ENCODE measurements at places on chromosomes 1 and 21. TPM values are rescaled to one million over a fixed set of nuclear protein-coding genes. Genes with fewer than 3 reads are reported as not detected.

KCNJ9 gene
- total RNA-seq, result 0.05 TPM

PCNX2 gene
- total RNA-seq, result 10.0 TPM

AMPD1 gene
- total RNA-seq, result 0.05 TPM

PRAMEF9 gene
- total RNA-seq, result 0.05 TPM

KCNC4 gene
- total RNA-seq, result 3.0 TPM

DNA sequence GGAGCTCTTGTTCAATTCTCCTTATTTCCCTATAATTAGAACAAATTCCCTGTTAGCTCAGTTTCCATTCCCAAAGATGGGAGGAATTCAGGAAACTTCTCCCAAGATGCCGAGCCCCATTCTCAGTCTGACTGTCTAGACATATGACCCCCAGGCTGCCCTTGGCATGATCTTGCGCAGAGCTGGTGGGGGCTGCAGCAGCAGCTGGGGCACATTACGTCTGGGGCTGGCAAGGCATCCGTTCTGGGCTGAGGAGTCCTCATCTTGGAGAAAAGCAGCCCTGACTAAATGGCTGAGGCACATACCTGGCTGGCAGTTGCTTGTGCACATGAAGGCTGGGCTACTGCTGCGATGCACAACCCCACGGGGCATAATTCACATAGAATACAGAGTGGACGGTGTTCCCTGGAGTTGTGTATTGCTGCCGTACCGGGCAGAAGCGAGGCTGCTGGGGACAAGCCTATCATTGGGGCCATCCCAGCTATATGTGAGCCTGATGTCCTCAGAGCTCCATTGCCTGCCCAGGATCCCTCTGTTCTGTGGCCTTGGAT is 36.4 kb upstream of the TRABD2B start:
- no peak overlapping the region for H3K27ac ChIP-seq
- H3K27me3 ChIP-seq, result no peaks in the 10 kb centered on the region
- no peaks in the 10 kb centered on the region for H3K4me1 ChIP-seq

DNA sequence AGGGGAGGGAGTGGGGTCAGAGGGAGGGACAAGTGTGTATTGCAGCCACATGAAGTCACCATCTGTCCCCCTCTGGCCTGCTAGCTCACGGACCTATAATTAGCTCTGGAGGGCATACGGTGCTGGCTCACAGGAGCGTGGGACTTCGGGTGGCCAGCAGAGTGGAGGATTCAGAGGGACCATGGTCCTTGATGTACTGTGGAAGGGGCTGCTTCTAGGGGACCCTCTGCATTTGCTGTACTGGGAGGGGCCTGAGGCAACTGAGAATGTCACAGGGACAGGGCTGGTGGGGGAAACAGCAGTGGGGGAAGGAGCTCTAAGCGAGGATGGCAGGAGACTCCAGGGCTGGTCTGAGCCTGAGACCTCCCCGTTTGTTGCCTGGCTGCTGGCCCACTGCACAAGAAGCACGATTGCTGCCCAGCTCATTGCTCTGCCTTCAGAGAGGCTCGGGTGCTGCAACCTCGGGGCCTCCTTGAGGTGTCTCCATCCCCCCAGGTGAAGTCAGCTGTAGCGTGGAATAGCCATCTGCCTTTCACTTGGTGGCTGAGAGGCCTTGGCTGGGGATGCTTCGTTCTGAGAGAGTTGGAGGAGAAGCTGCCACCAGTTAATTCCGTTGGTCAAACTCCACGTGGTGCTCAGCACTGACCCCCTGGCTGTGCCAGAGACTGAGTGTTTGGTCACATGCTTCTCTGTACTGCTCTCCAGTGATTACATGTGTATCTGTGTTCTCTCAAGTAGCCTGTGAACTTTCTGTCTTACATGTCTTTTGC is 2.7 kb downstream of the PPFIA4 start:
- H3K4me1 ChIP-seq, result peaks cover 2% of the 10 kb centered on the region
- H3K27me3 ChIP-seq, result peaks cover 35% of the 10 kb centered on the region
- DNase-seq, result no peak
- no peak overlapping the region for H3K4me3 ChIP-seq
- peaks cover 3% of the 10 kb centered on the region for H3K36me3 ChIP-seq

GRCh38 chr1:64828829-64829228 is 84.0 kb downstream of the RAVER2 start:
- H3K4me1 ChIP-seq, result peaks cover 6% of the 10 kb centered on the region
- H3K27me3 ChIP-seq, result no peaks in the 10 kb centered on the region
- H3K27ac ChIP-seq, result peak overlapping the region; percentile 27

DNA sequence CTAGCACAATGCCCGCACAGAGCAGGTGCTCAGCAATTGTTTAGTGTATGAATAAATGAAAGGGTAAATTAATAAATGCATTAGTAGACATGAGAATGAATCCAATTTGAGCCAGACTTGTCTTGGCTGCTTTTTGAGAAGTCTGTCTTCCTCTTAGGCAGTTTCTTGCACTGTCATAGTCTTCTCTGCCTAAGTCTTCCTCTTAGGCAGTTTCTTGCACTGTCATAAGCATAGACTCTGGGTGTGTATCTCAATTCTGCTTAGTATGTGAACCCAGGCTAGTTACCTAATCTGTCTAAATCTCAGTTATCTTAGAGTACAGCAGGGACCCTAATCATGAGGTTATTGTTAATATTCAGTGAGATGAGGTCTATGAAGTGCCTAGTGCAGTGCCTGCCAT is 27.2 kb downstream of the NHLH2 start:
- H3K36me3 ChIP-seq, result no peaks in the 10 kb centered on the region
- DNase-seq, result no peak

GRCh38 chr21:38848187-38848609 is 42.5 kb downstream of the ETS2 start:
- no peak for DNase-seq
- no peaks in the 10 kb centered on the region for H3K36me3 ChIP-seq
- no peaks in the 10 kb centered on the region for H3K27me3 ChIP-seq
- H3K4me3 ChIP-seq, result no peak overlapping the region

- no peaks in the 10 kb centered on the region for H3K27me3 ChIP-seq
- H3K4me1 ChIP-seq, result peaks cover 8% of the 10 kb centered on the region
- H3K27ac ChIP-seq, result no peak overlapping the region
- H3K36me3 ChIP-seq, result peaks cover 3% of the 10 kb centered on the region
These were observed 4.1 kb downstream of the FLVCR1 start for GRCh38 chr1:212862111-212862690.

DNA sequence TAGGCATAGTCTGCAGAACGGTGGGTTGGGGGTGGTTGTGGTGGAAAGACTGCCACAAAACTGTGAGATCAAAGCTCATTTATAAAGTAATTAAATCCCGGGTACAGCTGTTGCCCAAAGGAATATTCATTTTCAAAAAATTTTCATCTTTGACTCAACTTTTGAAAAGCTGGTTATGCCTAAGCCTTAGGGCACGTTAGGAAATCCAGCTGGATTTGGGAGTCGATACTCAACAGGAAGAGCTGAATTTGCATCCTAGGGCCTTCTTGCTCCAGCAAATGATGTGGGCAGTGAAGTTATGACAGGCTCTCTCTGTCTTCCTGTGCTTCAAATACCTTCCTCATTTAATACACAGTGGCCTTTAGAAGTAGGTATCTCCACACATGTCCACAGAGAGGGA is 31.7 kb downstream of the ZP4 start:
- H3K27ac ChIP-seq, result no peak overlapping the region
- H3K4me1 ChIP-seq, result no peaks in the 10 kb centered on the region
- no peaks in the 10 kb centered on the region for H3K27me3 ChIP-seq
- H3K36me3 ChIP-seq, result no peaks in the 10 kb centered on the region
